ENCODE measurements at places on chromosomes 5 and 9.

DNA sequence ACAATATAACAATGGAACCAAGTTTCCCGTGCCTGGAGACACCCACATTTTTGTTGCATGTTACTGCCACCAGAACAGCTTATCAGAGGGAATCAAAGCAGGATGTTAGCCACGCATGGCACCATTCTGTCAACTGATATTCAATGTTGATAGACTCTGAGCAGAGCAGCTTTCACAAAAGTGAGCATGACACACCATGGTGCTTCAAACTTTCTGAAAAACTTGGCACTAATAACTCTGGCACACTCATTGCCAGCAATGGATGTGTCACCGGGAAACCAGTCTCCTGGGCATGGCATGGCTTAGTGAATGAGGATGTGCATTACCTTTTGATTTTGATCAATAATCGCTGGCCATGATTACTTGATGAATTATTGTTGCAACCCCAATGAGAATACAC, 19.7 kb downstream of the NIPSNAP3B start:
- no peak for DNase-seq

- no peak for DNase-seq
These were observed 45.3 kb downstream of the RALGPS1 start for GRCh38 chr9:126959917-126960316.

GRCh38 chr5:109619606-109620005, 70.1 kb upstream of the MAN2A1 start:
- no peak for DNase-seq

GRCh38 chr5:126449751-126450271, 26.6 kb downstream of the GRAMD2B start:
- DNase-seq: peak; percentile 80

- DNase-seq: no peak
These were observed 338.6 kb downstream of the PTPRD start for GRCh38 chr9:10274175-10274574.

DNA sequence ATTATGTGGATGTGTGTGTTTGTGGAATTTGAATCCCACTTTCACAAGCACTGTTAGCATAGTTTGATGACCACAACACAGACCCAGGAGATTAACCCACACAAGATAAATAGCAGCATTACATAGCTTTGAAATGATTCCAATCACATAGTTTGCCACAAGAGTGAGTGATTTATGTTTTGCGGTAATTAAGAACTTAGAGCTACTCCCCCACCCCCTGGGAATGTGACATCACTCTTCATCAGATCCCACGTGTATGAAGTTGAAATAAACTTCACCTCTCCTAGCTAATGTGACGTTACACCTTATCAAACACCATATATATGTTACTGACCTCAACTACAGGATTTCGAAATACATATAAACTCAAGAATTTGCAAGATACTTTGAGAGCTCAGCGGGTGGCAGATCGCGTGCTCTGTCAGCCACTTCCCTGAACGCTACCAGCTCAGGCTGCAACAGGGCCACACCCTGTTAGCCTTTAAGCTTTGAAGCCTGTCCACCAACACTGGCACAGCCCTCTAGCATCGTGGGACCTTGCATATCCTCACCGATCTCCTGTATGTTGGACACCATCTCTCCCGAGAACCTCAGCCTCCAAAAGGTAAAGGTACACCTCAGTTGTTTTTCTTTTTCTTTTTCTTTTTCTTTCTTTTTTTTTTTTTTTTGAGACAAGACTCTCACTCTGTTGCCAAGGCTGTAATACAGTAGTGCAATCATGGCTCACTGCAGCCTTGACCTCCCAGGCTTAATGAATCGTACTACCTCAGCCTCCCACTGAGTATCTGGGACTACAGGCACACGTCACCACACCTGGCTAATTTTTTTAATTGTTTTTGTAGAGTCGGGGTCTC, 1.7 kb upstream of the AGTPBP1 start:
- peak; percentile 27 for DNase-seq

DNA sequence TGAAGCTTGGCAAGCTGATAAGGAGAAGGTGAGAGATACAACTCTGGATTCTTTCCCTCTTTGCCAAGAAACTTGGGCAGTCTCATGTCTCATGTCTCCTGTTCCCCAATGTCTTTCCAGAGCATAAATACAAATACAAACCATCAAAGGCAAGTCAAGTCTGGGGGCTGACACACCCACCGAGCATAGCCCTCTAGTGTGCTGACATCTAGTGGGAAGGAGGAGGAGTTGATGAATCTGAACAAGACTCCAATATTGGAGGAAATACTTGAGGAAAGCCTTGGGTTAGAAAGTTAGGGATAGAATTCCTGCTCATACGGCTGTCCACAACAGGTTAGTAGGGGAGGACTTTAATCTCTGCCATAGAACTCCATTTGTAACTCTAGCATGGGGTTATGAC, 8.6 kb downstream of the MLANA start:
- DNase-seq: no peak

DNA sequence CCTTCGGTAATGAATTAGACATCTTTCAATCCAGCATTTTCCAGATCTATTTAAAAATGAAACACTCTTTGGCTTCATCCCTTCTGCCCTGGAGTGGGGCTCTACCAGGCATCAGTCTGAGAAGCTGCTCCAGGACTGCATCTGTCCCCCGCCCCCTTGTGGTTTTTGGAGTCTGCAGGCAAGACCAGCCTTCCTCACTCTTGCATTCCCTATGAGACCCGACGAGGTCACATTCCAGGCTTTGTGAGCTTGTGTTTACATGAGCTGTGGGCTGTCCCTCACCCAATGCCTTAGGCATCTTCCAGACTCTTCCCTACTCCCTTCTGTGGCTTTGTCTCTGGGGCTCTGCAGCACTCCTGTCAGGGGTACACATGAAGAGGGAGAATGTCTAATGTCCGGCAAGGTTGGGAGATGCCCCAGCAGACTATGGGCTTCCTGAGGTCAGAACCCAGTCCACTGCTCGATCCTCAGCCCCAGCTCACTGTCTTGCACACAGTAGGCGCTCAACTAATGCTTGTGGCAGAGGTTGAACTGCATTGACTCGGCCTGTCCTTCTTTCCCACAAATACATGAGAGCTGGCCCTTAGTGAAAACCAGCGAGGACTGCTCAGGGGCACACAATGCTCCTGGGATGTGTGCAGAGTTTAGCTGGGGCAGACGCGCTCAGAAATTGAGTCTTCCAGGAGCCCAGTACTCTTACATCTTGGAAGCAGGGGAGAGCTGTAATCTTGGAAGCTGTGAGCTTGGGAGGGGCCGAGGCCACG, 11.7 kb upstream of the GADD45G start:
- no peak for DNase-seq

DNA sequence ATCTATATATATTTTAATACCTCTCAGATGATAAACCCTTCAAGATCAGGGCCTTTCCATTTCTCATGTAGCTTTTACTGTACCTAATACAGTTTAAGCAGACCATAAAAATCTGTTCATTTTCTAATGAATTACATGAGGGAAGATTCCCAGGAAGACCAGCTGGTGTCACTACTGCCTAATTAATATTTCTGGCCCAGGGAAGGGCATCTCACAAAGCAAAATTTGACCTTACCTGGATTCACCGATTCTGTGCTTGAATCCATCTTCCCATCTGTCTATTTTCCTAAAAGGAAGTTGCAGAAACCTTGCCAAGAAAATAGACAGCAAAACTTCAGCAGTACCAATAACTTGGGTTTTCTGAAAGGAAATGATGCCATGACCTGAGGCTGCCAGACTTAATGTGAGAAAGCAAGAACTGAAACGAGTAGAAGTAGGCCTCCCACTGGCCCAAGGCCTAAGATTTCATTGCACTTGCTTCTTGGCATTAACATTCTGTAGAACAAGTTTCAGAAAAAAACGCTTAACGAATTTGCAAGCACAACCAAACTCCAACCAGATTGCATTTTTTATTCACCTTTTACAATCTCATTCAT, 83.0 kb upstream of the GLIS3 start:
- peak; percentile 35 for DNase-seq

DNA sequence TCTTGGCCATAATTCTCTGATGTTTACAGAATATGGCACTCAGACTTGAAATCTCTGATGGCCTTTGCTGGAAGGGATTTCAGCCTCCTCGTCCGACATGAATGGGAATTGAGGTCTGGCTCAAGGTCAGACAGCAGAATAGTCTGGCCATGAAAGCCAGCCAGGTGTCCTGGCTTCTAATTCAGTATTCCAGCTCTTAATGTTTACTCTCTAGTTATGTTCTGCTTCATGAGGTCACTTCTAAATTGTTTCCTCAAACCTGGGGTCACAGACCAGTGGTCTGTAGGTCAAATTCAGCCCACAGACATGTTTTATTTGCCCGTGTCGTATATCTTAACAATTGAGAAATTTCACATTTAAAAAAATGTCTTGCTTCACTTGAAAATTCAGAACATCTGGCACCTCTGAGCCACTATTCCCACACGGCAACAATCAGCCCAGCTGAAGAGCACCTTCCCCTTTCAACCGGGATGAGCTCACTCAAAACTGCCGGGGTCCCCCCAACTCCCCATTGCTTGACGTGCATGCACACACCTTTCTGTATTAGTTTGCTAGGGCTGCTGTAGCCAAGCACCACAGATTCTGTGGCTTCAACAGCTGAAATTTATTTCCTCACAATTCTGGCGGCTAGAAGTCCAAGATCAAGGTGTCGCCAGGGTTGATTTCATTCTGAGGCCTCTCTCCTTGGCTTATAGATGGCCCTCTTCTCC, 243.5 kb downstream of the ENC1 start:
- no peak for DNase-seq

DNA sequence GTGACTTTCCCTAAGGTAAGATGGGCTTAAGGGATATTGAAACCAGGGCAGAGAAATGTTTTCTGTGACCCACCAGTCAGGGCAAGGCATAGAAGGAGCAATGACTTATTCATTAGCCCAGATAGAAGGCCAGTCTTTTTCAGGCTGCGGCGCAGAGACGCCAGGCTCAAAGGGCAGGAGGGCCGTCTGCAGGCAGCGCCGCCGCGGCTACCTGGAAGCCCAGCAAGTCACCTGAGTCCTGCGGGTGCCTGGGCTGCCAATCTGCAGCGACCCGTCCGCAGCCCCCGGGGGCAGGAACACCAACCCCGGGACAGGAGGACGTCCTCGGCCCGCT, 322 bp upstream of the SH3GL2 start:
- no peak for DNase-seq

DNA sequence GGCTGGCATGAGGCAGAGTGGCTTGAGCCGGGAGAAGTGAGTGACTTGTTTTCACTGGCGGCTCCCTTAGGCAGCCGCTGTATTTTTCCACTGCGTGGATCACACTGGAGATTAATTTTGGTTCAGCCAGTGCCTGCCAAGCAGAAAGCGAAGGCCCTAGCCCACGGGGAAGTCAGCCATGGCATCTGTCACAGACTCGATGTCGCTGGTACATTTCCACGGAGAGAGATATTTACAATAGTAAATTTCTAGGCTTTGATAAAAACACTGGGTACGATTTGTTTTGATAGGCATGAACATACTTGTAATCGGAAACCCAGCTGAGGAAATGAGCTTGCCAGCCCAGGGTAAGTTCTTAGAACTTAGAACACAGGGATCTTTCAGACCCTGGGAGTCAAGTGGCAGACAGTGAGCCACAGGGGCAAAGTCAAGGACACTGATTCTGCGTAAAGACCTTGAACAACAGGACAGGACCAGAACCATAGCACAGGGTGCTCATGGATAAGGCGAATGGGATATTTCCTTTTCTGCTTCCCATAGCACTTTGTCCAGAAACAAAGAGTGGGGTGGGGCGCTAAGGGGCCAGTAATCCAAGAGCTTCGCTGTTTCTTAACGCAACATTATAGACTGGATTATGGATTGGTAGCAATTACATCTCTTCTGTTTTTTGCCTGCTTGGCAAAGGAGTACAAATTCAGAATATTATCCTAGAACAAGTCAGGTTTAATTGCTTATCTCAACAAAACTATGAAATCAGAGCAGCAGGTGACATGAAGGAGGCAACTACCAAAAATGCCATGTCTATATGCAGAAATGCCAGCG, 4.5 kb downstream of the DUSP1 start:
- peak; percentile 89 for DNase-seq

- DNase-seq: no peak
These were observed 228.1 kb upstream of the NR4A3 start for GRCh38 chr9:99593610-99594009.

- no peak for DNase-seq
These were observed 815.4 kb upstream of the DMAC1 start for GRCh38 chr9:8614926-8615440.

GRCh38 chr9:131528186-131528585, 2.9 kb downstream of the UCK1 start:
- DNase-seq: no peak

DNA sequence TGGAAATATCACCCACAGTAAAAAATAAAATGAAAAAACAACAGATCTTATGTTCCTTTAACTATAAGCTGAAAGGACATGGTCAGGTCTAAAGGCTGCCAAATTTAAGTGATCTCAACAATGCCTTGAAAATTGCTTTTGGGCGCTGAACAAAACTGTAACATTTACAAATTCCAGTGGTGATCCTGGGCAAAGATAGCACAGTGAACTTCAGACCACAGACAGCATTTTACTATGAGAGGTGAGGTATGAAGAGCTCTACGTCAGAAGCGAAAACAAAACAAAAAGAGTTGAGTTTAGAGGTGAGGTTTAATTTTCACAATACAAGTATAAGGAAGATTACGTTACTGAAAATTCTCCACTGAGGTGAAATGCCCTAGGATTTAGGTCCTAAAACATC, 165.8 kb upstream of the STK32A start:
- DNase-seq: no peak

GRCh38 chr9:104386425-104387069, 117.5 kb upstream of the OR13F1 start:
- peak; percentile 0 for DNase-seq

DNA sequence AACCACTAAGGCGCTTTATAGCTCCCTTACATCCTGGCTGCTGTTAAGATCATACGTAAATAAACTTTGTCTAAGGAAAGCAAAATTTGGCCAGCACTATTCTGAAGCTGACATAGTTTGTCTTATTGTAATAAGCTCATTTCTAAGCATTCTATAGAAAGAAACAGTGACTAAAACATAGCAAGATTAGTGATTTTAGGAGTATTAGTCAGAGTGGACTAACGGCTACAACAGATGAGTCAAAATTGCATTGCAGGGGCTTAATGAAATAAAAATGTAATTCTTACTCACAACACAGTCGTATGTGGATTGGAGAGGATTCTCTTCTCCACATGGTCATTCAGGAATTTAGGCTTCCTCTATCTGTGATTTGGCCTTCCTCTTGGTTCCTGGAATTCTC, 347.6 kb downstream of the GADD45G start:
- DNase-seq: no peak

- DNase-seq: no peak
These were observed 52.5 kb downstream of the ZFAND5 start for GRCh38 chr9:72312386-72312987.

- no peak for DNase-seq
These were observed 59.3 kb downstream of the DIAPH1 start for GRCh38 chr5:141559461-141559860.

- no peak for DNase-seq
These were observed 493.3 kb upstream of the ADAMTS16 start for GRCh38 chr5:4646715-4647375.

DNA sequence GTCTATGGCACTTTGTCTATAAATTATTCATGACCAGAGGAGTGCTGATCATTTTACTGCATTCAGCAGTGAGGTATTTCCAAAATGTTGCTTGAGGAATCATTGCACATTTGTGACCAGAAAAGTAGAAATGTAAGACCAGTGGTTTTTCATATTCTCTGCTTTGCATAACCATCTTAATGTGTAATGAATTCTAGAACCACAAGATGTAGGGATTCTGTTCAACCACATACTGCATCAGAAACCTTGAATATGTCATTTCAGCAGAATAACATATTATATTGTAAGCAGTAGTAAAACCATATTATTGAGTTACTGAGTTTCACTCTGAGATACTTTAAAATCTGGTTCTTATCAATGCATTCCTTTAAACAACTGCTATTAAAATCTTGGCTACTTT, 1243.4 kb downstream of the MAT2B start:
- DNase-seq: no peak

Data from CD4-positive, alpha-beta T cell treated with Interleukin-17A for 1 hour (primary cell).